Urinary bladder (tissue), 4 donors: ENCODE measurements at places on chromosomes 7 and 10.

GRCh38 chr10:30637881-30638467, 8.4 kb upstream of the LYZL2 start:
- no peak for DNase-seq

GRCh38 chr7:95493247-95493646, 7.5 kb downstream of the ASB4 start:
- DNase-seq: no peak

DNA sequence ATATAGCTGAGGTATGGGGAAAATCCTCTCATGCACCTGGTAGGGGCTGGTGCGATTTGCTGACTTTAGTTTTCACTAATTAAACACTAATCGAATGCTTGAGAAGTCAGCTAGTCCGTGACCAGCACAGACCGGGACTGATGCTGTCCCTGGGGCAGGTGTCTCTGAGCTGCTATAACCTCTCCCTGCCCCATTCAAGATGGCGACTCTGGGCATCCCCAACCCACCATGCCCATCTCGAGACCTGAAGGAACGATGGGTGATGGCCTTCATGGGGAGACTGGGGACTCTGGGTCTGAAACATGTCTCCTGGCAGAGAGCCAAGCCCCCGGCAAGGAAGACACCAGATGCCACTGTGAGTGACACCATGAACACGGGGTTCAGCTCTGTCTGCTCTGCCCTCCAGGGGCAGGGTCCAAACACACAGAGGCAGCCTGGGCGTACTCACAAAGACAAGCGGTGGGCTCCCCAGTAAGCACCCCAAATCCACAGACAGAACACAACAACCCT, 57.4 kb downstream of the GNA12 start:
- DNase-seq: no peak

DNA sequence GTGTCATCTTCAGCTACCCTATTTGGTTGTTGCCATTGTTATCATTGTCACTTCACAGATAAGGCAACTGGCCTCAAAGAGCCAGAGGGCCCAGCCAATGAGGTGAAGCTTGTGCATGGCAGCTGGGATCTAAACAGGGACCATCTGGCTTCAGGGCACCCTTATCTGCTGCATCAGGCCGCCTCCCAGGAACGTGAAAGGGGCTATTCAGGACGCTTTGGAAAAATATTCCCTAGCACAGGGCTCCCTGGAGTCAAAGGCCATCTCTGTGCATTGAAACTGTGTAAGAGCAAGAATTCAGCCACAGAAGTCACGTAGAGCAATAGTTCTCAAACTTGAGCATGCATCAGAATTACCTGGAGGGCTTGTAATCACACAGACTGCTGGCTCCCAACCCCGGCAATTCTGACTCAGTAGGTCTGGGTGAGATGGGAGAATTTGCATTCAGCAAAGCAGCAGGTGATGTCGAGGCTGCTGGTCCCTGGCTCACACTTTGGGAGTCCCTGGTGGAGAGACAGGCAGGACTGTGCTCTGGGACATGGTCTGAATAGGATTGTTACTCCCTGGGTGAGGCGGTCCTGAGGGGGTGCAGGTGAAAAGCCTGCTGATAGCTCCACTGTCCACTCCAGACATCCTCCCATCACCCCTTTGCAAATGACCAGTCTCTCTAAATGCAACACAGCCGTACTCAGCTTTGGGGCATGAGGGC, 21.5 kb upstream of the PLEKHA1 start:
- DNase-seq: no peak

DNA sequence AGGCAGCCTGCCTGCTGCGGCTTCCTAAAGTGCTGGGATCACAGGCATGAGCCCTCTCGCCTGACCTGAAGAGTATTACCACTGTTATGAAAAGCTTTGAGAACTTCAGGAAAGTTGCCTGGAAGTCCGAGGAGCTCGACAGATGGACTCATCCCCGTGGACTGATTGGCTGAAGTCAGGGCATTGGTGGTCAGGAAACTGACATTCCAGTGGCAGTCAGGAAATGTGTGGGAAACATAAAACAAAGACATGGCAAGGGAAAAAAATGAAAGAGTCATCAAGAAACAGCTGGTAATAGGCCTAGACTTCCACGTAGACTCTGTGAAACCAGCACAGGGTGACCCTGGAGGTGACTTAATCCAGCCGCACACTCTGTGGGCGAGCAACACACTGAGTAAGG, 123.3 kb downstream of the CDH23 start:
- DNase-seq: no peak

GRCh38 chr10:5611899-5612680, 54.3 kb downstream of the ASB13 start:
- DNase-seq: no peak

GRCh38 chr7:70457883-70458680, 673.9 kb upstream of the GALNT17 start:
- peak; percentile 41 for DNase-seq

DNA sequence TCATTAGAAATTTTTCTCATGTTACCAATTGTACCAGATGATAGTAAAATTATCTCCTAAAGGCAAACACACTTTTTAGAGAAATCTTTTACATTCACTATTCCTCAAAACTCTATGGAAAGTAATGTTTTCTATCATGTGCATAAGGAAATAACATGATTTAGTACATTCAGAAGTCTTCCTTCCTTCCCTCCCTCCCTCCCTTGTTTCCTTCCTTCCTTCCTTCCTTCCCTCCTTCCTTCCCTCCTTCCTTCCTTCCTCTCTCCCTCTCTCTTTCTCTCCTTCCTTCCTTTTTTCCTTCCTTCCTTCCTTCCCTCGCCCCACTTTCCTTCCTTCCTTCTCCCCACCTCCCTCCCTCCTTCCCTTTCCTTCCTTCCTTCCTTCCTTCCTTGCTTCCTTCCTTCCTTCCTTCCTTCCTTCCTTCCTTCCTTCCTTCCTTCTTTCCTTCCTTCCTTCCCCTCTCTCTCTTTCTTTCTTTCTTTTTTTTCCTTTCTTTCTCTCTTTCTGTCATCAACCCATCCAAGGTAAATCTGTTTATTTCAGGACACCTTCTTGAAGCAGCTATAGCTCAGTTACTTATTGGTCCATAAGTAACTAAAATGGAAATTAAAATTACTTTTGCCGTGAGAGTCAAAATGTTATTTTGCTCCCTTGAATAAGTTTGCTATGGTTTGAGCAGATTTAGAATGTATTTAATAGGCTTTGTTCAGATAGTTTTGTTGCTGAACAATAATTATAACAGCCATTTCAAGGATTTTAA, 197.9 kb downstream of the PLXDC2 start:
- DNase-seq: no peak

DNA sequence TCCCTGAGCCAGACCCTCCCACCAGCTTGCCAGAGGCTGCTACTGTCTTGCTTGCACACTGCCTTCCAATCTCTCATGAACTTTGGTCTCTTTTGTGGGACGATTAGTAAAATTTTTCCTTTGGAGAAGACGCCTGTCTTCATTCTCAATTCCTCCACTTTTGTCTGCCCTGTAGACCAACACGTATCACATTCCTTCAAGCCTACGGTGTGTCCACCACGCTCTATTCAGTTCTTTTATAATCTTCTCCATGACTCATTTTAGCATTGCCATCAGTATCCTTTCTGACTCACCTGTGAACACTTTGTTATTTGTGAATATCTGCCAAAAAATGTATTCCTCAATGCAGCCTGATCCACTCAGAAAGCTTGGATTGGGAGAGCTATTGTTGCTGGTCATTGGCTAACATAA, 1.4 kb downstream of the GIMAP5 start:
- DNase-seq: no peak

DNA sequence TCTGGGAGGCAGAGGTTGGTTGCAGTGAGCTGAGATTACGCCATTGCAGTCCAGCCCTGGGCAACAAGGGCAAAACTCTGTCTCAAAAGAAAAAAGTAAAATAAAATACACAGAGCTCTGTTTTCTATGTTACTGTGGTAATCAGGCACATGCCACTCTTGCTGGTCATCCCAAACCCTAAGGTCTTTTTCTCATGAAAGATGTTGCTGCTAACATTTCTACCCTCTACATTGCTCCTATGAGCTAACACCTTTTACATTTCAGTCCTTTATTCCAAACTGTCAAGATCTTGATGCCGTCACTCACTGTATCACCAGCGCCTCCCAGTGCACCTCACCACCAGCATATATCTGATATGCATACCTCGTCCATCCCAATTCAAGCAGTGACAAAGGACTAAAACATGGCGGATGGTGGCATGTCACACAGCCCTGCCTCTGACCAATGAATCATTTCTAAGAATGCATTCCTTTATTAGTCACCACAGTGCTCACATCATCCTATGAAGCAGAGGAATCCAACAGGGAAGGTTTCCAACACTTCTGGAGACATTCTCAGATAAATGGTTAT, 4.3 kb downstream of the DAGLB start:
- DNase-seq: no peak

DNA sequence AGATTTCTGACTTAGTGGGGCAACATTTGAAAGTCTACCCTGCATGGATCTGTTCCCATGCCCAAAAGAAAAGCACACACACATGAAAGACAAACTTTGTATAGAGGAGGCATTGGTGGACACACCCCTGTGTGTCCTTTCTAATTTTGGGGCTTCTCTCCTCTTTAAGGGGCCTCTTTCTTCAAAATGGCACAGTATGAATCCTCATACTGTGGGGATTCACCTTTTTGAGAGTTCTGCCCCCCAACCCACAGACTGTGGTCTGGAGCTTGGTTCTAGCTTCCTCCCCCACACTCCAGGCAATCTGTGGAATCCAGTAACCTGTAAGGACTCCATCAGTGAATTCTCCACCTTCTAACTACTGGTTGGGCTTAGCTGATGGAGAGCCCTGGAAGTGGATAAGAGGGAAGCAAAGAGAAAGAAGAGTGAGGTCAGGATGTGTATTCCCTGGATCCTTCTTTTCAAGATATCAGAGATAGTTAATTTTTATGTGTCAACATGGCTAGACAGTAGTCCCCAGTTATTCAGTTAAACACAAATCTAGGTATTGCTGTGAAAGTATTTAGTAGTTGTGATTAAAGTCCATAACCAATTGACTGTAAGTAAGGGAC, 32.4 kb upstream of the CDK6 start:
- no peak for DNase-seq

GRCh38 chr7:91852263-91852741, 28.2 kb downstream of the MTERF1 start:
- no peak for DNase-seq

DNA sequence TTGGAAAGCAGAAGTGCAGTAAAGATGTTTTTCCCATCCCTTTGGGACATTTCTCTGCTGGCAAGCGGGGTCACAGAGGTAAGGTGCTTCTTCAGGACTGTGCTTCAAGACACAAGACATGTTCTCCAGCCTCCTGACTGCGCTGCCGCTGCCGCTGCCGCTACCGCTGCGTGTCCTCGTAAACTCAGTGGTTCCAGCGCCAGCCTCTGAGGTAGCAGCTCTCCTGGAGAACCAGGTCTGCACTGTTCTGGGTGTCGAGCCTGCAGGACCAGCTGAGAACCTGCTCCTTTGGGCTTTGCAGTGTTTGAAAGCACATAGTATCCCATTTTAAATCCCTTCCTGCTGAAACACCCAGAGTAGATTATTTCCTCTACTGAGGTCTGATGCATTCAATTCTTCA, 13.0 kb upstream of the KCNK18 start:
- DNase-seq: no peak

DNA sequence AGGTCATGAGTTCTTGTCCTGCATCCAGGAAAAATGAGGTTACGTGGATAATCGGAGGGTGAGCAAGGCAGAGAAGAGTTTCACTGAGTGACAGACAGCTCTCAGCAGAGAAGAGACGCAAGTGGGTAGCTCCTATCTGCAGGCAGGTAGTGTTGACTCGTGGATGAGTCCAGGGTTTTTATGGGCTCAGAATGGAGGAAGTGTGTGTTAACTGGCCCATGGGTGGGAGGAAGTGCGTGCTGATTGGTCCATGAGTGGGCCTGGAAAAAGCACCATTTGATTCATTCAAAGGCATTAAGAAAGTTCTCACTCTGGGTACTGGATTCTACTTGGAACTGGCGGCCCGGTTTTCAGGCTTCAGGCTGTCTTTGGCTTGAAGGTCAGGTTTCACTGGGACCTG, 4.8 kb upstream of the DMTF1 start:
- no peak for DNase-seq

- peak; percentile 20 for DNase-seq
These were observed 165.2 kb upstream of the PPP1R3A start for GRCh38 chr7:114084002-114084471.

DNA sequence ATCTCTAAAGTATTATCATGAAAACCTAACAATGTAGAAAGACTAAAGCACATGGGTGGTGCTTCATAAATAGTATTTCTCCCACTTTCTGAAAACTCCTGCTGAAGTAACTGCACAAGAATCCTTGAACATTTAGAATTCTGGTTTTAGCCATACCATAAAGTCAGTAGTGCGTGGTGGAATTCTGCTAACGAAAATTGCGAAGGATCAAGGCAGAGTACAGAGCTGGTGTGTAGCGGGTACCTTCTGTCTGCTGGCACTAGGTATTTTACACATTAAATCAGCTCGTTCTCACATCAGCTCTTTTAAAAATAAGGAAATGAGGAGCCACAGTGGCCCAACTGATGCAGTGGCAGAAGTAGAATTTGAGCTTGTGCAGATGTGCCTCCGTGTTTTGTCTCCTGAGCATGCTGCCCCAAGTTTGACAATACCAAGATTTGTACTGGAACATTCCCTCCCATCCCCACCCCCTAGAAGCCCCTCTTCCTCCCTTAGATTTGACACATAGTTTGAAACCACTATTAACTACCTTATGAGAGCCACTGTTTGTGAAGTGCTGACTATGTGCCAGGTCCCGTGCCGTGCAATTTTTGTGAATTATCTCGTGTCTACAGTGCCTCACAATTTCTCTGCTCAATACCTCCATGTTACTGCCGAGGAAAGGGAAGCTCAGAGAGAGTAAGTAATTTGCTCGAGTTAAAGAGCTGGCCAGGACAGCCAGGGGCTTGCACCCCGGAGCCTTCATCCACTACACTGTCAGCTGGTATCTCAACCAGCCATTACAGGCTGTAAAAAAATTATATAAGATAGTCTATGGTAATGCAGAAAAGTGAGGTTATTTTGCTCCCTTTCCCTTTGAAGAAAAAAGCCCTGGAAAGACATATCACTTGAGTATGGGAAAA, 66.9 kb downstream of the EGFR start:
- DNase-seq: no peak

GRCh38 chr7:91995391-91996105, 54.9 kb downstream of the AKAP9 start:
- DNase-seq: no peak

DNA sequence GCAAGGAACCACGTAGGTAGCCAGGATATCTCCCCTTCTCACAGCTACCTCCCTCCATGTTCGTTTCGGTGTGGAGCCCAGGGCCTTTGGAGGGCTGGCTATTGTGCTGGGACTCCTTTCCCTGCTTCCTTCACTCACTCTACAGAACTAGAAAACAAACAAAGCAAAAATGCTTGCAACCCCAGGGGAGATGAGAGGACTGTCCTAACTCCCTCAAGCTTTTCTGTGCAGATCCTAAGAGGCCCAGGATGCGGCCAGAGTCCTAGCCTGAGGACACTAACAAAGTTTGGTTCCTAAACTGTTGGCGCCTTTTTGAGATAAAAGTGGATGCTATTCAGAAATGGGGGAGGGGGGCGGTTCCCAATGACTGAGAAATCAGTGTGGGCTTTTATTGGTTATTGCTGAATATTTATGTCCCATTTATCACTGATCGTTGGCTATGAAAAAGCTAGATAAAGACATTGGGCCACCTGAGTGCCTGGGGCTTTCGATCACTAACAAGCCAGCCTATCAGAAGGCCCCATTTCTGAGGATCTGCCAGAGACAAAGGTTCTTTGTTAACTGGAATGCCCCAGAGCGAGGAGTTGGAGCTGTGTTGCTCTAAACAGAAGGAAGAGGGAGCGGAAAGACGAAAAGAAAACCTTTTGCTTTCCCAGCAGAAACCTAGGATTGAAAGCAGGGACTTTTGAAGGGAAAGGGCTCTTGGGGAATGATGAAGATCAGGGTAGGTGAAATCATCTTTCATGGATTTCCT, 95.2 kb upstream of the EGR2 start:
- no peak for DNase-seq

- no peak for DNase-seq
These were observed 51.7 kb downstream of the ADRA2A start for GRCh38 chr10:111128331-111129180.
